Cortex of kidney (tissue), 1 donor: ENCODE measurements at places on chromosomes 1 and 21.

- no peak for DNase-seq
Observed at GRCh38 chr1:15206418-15207030, 40.5 kb upstream of the FHAD1 start.

DNA sequence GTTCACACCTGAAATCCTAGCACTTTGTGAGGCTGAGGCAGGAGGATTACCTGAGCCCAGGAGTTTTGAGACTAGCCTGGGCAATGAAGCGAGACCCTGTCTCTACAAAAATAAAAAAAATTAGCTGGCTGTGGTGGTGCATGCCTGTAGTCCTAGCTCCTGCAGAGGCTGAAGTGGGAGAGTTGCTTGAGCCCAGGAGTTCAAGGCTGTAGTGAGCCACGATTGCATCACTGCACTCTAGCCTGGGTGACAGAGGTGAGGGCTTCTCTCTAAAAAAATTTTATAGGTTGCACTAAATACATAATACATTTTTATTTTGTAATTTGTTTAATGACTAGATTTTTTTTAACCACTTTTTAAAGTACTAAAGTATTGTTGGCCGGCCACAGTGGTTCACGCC lies 6.1 kb downstream of the PARK7 start:
- DNase-seq = no peak

- no peak for DNase-seq
Observed at GRCh38 chr1:193606035-193606434, 419.6 kb upstream of the B3GALT2 start.

GRCh38 chr1:113809670-113810602 lies 2.3 kb downstream of the RSBN1 start:
- no peak for DNase-seq

DNA sequence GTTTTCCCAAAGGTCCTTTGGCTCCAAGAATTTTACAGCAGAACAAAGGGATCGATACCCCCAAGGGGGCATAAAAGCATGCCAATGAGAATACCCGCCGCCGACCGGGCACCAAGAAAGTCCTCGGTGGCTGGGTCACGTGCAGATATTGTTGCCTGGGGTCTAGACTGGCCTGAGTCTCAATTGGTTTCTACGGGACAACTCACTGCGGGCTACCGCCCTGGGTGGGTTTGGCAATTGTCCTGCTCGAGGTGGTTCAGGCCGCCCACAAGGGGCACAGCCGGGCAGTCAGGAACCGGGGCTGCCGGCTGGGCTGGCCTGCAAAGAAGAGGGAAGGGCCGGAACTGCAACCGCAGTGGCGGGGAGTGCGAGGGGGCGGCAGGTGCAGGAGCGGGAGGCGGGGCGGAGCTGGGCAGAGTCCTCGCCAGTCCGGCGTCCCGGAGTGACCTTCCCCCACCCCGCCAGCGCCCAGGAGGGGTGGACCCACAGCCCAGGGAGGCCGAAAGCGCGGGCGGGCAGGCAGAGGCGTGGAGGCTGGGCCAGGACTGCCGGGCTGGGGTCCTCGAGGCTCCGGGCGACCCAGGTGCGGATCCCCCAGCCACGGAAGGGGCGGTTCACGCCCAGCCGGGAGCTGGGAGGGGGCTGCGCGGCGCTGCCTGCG lies 926 bp upstream of the ATP1B1 start:
- peak; percentile 56 for DNase-seq

DNA sequence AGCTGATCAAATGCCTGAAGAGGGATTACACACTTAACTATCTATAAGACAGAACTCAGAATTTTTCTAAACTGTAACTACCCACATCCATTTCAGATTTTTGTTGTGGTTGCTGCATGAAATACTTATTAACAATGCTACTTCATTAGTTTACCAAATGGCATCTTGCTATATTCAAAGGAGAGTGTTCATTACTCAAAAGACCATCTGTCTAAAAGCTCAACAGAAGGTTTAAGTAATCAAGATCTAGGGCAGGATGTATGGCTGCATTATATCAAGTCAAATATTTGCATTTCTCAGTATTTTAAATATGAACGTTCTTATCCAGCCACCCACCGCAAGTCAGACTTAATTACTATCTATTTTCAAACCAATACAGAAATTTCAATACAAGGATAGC lies 79.9 kb downstream of the SIPA1L2 start:
- DNase-seq = no peak

DNA sequence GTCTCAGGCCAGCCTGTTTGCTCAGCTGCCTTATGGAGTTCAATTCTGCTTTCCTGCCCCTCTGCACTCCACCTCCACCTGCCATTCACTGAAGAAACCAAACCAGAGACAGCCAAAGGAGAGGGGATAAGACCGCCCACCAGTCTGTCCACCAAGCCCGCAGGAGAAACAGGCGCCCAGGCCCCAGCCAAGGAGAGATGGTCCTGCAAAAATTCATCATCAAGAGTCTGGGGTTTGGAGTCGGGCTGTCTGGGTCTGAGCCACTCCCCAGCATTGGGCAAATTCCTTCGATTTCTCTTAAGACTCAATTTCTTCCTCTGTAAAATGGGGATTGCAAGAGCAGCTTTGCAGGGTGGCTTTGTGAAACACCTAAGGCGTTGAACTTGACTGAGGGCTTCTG lies 121.4 kb upstream of the RUNX3 start:
- no peak for DNase-seq

DNA sequence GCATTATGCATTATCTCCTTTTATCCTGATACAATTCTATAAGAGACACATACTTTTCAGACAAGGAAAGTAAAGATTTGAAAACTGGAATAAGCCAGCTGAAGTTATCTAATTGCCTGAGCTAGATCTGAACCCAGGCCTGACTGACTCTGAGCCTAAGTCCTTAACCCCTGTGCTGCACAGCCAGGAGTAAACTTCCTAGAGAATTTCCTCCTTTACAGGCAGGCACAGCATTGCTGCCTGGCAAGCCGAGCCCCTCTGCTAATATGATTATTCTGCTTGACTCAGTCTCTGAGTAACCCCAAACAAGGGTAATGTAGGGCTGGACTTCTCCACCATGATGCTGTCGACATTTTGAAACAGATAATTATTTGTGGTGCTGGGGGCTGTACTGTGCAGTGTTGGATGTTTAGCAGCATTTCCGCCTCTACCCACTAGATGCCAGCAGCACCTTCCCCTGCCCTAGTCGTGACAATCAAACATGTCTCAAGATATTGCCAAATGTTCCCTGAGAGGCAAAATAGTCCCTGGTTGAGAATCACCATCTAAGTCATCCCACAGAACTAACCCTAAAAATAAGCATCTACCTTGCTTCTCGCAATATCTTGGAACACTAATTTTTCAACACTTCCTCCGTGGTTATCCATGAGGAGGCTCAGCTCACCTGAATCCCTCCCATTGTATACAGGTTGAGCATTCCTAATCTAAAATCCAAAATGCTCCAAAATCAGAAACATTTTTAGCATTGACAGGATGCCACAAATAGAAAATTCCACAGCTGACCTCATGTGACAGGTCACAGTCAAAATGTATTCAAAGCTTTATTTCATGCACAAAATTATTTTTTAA lies 18.5 kb downstream of the CAMK1G start:
- DNase-seq = no peak

GRCh38 chr1:42848823-42849537 lies 2.6 kb downstream of the ZNF691 start:
- DNase-seq = no peak

DNA sequence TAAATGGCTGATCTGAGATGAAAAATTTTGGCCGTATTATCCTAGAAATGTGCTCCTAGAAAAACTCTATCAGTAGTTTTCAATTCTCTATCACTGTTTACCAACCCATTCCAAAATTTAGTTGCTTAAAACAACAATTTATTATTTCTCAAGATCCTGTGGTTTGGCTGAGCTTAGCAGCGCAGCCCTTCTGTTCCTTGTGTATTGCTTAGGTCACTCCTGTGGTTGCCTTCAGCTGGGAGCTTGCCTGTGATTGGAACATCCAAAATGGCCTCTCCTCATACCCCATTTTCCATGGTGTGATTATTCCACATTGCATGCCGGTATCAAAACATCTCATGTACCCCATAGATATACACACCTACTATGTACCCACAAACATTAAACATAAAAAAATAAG lies 22.8 kb upstream of the STUM start:
- no peak for DNase-seq

- DNase-seq = no peak
Observed at GRCh38 chr1:67571901-67572593, 113.0 kb upstream of the GADD45A start.

- no peak for DNase-seq
Observed at GRCh38 chr1:151773702-151774101, 10.4 kb upstream of the MRPL9 start.

- DNase-seq = no peak
Observed at GRCh38 chr1:199508653-199509052, 518.9 kb upstream of the NR5A2 start.

DNA sequence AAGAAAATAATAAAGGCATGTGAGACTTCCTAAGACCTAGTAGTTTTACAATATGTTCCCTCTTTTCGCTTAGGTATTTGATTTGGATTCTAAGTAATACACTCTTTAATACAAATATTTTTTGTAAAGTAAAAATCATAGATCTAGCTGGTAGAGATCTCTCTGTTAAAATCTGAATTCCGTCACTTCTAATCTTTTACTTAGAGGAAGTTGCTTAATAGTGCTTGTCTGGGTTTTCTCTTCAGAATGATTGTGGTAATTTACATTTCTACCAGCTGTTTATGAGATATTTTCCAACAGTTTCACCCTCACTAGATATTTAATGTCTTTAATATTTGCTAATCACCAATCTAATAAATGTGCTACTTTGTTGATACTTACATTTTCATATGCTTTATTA lies 23.3 kb downstream of the RBM11 start:
- DNase-seq = no peak

DNA sequence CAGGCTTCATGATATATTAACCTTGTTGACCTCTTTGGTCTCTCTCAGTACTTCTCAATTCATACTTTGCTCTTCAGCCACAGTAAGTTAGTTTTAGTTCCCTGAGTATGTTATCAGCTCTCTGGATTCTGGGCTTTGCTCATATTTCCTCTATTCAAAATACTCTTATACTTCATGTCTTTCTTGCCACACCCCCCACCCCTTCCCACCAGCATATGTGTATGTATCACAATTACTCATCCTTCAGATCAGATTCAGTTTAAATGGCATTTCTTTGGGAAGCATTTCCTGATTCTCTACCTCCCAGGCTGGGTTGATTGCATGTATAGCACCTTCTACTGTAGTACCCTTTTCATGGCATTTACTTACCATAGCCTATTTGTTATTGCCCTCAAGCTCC lies 28.3 kb downstream of the SLC30A7 start:
- DNase-seq = no peak

DNA sequence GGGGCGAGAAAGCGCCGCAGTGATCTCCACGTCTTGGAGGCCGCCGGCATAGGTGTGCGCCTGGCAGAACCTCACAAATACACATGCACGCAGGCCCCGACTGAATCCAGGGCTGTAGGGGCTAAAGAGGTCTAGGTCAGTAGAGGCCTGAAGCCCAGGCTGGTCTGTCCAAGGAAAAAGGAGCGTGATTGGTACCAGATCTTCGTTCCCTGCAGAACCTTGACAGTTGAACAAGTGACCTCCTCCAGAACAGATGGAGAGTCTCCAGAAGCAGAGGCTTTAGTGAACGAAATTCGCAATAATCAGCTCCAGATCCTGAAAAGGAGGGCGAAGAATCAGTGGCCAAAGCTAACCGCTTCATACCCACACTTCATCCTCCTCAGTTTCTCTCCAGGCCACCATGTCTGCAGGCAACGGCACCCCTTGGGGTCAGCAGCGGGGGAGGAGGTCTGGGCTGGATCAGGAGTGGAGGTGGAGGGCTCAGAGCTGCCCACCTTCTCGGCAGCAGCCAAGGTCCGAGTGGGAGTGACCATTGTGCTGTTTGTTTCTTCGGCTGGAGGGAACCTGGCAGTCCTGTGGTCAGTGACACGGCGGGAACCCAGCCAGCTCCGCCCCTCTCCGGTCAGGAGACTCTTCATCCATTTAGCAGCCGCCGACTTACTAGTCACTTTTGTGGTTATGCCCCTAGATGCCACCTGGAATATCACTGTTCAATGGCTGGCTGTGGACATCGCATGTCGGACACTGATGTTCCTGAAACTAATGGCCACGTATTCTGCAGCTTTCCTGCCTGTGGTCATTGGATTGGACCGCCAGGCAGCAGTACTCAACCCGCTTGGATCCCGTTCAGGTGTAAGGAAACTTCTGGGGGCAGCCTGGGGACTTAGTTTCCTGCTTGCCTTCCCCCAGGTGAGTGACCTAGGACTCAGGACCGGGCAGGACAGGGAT lies 749 bp upstream of the PEX11B start:
- no peak for DNase-seq

GRCh38 chr1:172343240-172344160 lies 77.0 kb upstream of the C1orf105 start:
- no peak for DNase-seq

DNA sequence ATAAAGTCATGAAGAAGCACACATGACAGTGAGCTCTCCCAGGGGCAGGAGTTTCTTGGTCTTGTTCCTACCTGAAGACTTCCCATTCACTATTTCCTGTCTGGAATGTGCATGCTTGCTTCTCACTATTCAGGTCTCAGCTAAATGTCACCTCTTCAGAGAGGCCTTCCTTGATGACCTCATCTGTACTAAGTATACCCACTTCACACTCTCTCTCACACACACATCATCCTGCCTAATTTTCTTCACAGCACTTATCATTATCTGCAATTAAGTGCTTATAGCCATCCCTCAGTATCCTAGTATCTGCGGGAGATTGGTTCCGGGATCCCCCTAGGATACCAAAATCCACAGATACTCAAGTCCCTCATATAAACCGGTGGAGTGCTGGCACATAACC lies 146.4 kb upstream of the IVNS1ABP start:
- DNase-seq = no peak

GRCh38 chr1:222919478-222919865 lies 104.6 kb downstream of the DISP1 start:
- no peak for DNase-seq

GRCh38 chr1:165078391-165078790 lies 278.1 kb downstream of the LMX1A start:
- no peak for DNase-seq

DNA sequence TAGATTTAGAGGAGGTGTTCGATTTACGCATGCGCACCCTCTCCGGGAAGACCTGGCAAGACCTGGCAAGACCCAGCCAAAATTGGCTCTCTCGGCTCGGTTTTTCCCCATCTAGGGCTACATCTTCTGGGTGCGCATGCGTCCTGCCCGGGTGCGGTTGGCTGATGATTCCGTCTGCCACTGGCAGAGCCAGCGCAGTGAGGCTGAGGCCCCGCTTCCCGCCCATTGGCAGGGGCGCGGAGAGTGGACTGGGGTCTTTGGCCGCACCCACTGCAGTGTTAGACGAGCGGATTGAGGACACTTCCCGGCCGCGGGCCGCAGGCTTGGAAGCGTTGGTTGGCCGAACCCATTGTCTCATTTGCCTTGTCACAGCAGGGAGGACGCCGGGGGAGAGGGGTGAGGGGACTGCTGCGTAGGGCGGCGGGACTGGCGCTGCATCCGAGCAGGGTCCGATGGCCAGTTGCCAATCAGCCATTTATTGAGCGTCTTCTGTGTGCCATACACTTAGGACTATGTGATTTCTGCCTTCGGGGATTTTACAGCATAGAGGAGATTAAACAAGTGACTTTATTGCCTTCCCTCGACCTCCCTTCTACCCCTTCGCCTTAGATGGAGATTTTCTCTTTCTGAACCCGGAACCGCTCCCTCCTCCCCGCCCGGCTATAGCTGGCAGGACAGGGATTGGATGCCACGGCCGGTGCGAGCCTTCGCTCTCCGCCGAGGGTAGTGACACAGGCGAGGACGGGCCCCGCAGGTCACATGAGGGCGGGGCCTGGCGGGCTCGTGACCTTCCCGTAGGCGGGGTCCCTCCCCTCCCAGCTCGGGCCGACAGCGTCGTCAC lies 43.7 kb downstream of the MEF2D start:
- peak; percentile 91 for DNase-seq
